ENCODE measurements at places on chromosomes 4 and X. TPM values are rescaled to one million over a fixed set of nuclear protein-coding genes. Genes with fewer than 3 reads are reported as not detected.

Gene TADA2B
- 21.7 TPM for total RNA-seq

Gene TEC
- 3.0 TPM for total RNA-seq

Gene PAGE1
- not detected for total RNA-seq

Gene PNMA6F
- not detected for total RNA-seq

Gene KIT
- 0.03 TPM for total RNA-seq

Gene SRPK3
- total RNA-seq = 252 TPM

Gene UGT2B11
- not detected for total RNA-seq

Gene UGT2A3
- not detected for total RNA-seq

Gene PPP1R2C
- not detected for total RNA-seq

Gene DDIT4L
- 9.6 TPM for total RNA-seq

Gene PABPC1L2A
- not detected for total RNA-seq

Gene PCDH7
- total RNA-seq = 50.9 TPM

Gene GPR34
- total RNA-seq = not detected

Gene SMIM43
- total RNA-seq = 0.99 TPM

Gene RBBP7
- total RNA-seq = 96.9 TPM

Gene MID1
- total RNA-seq = 18.4 TPM

Gene CT45A6
- not detected for total RNA-seq

Gene ODAM
- total RNA-seq = not detected

Gene HSFX3
- total RNA-seq = 0.32 TPM

Gene CPZ
- total RNA-seq = 31.3 TPM

Gene UGT2B15
- total RNA-seq = not detected

Gene MAGEC3
- not detected for total RNA-seq

Gene ING2
- 15.5 TPM for total RNA-seq

Gene SCOC
- 59.0 TPM for total RNA-seq

Gene SLITRK2
- not detected for total RNA-seq

Gene BEND2
- not detected for total RNA-seq

Gene GPM6B
- 102 TPM for total RNA-seq

Gene MAGEA1
- total RNA-seq = not detected

Gene ZNF711
- 2.1 TPM for total RNA-seq

Gene PAGE2
- not detected for total RNA-seq

Gene NUDT10
- 0.42 TPM for total RNA-seq

Gene SPIN4
- 4.3 TPM for total RNA-seq

Gene PLXNB3
- total RNA-seq = 5.1 TPM

Gene CTAG2
- total RNA-seq = not detected

All from myocyte (in vitro differentiated cells).